ENCODE measurements at places on chromosomes 12 and 14.

GRCh38 chr12:132461526-132461925 lies 28.4 kb upstream of the FBRSL1 start:
- no peak for DNase-seq

DNA sequence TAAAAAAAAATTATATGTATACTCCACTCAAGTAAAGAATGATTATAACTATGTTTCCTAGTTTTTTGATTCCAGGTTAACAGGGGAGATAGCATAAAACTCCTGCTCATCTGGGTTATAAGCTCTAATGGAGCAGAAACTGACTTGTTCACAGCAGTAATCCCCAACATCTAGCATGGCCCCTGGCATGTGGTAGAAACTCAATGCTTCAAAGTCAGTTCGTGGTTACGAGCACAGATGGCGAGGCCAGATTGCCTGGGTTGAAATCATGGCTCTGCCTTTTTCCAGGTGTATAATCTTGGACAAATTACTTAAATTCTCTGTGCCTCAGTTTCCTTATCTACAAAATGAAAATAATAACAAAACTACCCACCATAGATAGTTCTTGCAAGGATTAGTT lies 183.8 kb downstream of the TTC7B start:
- no peak for DNase-seq

DNA sequence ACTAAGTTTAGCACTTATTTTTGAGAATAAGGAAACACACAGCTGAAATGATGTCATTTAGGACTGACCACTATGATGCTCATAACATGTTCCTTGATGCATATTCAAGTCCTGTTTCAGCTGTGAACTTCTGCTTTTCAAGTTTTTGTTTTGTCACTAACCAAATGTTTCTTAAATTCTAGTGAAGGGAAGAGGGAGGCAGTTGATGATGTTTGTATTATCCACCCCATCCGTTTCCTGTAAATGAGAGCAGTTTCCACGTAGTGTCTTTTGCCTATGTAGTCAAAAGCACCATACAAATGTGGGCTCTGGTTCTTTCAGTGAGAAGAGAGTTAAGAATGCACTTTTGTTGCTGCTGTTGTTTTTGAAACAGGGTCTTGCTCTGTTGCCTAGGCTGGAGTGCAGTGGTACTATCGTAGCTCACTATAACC lies 491.8 kb downstream of the PCNX1 start:
- DNase-seq, result no peak

DNA sequence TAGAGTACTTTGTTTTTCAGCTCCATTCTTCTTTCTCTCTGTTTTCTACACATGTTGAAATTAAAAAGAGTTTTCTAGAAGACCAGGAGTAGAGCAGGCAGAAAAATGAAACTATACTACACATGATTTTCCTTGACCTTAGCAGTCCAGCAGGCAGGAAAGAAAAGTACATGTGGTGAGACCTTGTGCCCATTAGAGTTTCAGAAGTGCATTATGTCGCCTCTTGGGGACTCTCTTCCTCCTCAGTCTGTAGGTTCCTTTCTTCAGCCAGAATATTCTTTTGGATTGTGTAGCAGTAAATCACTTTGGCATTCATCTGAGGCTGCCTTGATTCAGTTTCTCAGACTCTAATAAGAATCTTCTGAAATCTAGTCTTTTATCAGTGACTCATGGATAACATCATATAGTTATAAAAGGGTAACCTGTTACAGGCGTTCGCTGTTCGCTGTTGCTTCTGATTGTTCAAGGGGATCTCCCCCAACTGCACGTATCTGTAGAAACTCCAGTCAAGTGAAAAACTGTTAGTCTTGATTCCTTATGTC lies 161.8 kb downstream of the ANO4 start:
- no peak for DNase-seq

- no peak for DNase-seq
Observed at GRCh38 chr12:77079631-77080030, 14.3 kb upstream of the E2F7 start.

GRCh38 chr14:89236851-89237250 lies 180.2 kb downstream of the FOXN3 start:
- DNase-seq, result no peak

DNA sequence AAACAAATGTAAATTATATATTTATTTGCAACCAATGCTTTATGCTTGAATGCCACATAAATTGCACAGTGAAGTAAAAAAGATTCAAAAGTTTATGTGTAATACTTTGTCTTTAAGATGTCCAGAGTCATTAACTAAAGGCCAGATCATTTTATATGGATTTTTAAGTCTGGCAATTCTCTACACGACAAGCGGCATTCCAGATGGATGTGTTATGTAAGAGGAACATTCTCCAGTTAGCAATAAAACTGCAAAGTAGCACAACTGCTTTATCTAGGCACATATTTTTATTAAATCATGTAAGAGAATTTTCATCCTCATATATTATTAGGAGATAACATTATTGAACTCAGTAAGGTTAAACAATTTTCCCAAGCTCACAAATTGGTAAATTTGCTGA lies 1717.7 kb upstream of the SEL1L start:
- no peak for DNase-seq

DNA sequence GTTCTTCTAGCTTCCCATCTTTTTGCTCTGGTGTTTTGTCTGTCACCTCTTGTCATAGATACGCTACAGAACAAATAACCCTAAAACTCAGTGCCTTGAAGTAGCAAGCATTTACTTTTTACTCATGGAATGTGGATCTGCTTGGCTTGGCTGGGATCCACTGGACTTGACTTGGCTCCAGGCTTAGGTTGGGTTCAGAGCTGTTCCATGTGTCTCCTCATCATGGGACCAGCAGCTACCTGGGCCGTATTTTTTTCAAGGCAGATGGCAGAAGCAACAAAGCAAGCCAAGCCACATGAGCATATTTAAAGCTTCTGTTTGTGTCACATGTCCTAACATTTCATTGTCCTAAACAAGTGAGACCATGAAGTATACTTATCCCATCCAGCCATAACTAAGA lies 48.7 kb upstream of the ATF1 start:
- no peak for DNase-seq

DNA sequence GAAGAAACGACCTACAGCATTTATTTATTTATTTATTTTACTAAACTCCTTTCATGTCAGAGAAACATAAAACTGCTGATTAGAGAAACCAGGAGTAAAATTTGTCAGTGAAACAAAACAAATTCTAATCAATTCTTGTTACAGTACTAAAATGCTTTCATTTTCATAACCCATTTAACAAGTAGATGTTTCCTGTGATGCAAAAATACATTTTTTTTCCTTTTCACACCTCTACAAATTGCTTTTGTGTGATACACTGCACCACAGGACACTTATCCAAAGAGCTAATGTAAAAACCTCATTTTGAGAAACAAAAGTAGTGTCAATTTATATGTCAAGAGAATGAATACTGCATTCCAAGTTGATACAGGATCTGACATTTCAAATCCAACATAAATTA lies 155.1 kb downstream of the SYT1 start:
- DNase-seq, result no peak
